ENCODE measurements at places on chromosomes 5 and 9.
A peak's percentile ranks its signal among the peaks of the same experiment; 100 is the strongest.

- no peak for DNase-seq
Measured at GRCh38 chr9:131994364-131995125, 85.1 kb downstream of the MED27 start.

- no peak for DNase-seq
Measured at GRCh38 chr5:95554331-95554646, 488 bp downstream of the SKIC3 start.

GRCh38 chr9:135152614-135153334, 65.3 kb downstream of the OLFM1 start:
- no peak for DNase-seq

GRCh38 chr5:181114844-181115778, 15.9 kb downstream of the OR2V1 start:
- DNase-seq: peak; percentile 18

- no peak for DNase-seq
Measured at GRCh38 chr9:14752271-14752670, 29.7 kb upstream of the CER1 start.

DNA sequence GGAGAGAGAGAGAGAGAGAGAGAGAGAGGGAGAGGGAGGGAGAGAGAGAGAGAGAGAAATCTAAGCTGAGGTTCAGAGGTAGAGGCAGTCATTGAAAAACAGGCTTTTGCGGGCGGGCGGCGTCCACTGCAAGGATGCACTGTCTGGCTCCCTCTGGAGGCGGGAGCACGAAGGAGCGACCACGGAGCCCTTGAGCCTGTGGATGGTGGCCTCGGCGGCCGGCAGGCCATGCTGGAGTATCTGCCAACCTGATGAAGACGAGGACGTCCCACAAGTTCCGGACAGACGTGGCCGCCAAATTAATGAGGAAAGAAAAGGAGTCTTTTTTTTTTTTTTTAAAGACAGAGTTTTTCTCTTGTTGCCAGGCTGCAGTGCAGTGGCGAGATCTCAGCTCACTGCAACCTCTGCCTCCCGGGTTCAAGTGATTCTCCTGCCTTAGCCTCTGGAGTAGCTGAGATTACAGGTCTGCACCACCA, 2.2 kb upstream of the CCDC125 start:
- no peak for DNase-seq

- DNase-seq: no peak
Measured at GRCh38 chr5:37412515-37412914, 33.4 kb downstream of the WDR70 start.

GRCh38 chr5:54573812-54574489, 56.4 kb downstream of the SNX18 start:
- no peak for DNase-seq

- no peak for DNase-seq
Measured at GRCh38 chr5:143051244-143052058, 281.3 kb downstream of the ARHGAP26 start.

DNA sequence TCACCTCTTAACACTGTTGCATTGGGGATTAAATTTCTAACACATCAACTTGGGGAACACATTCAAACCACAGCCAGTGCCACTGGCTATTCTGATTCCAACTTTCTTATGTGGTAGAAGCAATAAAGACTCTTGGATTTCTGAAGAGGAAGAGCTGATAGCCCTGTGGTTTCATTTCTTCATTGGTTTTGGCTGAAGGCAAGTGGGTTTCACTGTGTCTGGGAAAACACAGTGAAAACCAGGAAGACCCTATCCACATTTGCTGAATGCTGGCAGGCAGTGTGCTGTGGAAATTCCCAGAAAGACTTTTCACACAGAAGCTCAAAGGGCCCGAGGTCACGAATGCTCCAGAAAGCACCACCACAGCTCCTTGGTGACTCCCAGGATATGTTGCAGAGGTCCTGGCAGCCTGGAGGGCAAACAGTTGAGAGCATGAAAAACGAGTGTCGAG, 67.1 kb downstream of the DAPK1 start:
- no peak for DNase-seq

DNA sequence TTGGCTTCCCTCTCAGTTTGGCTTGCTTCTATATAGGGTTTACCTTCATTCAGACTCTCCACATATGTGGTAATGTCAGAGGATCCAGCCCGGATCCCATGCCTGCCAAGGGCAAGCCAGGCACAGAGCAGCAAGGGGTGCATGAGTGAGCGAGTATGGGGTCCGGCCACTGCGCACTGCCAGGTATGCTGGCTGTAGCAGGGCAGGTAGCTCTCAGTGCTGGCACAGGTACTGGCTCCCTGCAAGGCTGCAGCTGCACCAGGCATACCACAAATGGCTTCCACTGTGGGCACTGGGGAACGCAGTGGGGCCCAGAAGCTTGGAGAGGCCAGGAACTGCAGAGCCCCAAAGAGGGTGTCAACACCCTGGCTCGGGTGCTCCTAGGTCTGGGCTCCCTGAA, 86.2 kb downstream of the GIN1 start:
- DNase-seq: no peak

DNA sequence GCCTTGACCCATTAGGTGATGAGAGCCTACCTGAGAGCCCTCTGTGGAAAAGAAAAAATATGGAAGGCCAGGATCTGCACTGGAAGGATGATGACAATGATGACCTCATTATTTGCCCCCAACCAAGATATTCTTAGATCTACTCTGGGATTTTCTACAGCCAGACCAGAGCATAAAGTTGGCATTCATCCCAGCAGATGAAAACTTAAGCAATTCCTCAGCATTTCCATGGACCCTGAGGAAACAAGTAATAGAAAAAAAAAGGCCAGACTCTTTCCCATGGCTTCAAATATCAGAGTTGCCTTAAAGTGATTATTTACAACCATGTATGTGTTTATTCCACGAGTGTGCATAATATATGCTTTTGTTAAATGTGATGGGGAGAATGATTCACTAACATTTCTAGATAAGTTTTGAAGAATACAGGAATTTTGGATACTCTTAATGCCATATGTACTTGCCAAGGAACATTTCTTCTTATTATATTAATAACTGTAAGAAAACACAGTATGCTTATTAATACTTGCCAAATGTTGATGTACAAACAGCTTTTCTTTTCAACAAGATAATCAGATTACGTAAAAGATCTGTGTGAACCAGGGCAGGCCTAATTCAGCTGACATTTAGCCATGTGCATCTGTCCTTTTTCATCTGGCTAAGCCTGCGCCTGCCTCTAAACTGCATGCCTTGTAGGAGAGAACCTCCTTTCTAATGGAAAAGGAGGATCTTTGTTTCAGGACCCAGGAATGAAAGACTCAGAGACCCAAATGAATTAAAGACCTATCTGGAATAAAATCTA, 94.8 kb downstream of the ARRDC3 start:
- no peak for DNase-seq

DNA sequence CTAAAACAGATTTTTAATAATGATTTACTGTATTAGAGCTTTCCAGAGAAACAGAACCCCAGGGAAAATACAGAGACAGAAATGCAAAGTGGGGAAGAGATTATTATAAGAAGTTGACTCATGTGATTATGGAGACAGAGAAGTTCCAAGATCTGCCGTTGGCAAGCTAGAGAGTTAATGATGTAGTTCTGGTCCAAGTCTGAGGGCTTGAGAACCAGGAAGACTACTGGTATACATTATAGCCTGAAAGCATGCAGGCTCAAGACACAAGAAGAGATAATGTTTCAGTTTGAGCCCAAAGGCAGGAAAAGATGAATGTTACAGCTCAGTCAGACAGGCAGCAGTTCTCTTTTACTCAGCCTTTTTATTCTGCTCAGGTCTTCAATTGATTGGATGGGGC, 98.8 kb upstream of the NFIL3 start:
- DNase-seq: no peak

GRCh38 chr5:120778491-120779484, 314.7 kb downstream of the PRR16 start:
- no peak for DNase-seq

- no peak for DNase-seq
Measured at GRCh38 chr5:59234236-59234635, 651.4 kb downstream of the RAB3C start.

DNA sequence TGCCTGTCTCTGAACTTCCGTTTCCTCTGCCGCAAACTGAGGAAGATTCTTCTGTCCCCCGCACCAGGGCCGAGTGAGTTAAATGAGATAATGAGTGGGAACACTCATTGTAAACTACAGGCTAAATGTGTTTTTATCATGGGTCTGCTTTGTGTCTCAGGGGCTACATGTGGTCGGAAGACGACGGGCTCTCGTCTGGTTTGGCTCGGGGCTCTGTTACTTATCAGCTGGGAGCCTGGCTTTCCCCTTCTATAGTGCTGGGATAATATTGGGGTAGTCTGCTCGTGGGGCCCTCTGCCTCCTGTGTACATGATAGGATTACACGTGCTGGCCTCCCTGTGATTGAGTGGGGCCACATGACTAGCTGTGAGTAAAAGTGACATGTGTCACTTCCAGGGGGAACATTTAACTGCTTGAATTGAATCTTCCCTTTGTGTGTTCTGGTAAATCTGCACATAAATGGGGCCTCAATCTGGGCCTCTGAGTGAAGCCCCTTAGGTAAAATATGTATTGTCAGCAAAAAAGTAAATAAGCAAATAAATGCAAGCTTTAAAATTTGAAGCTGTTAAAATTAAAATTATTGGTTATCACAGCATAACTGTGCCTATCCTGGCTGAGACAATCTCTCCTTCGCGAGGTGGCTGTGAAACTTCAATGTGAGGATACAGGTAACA, 86.9 kb upstream of the SH3PXD2B start:
- DNase-seq: no peak

DNA sequence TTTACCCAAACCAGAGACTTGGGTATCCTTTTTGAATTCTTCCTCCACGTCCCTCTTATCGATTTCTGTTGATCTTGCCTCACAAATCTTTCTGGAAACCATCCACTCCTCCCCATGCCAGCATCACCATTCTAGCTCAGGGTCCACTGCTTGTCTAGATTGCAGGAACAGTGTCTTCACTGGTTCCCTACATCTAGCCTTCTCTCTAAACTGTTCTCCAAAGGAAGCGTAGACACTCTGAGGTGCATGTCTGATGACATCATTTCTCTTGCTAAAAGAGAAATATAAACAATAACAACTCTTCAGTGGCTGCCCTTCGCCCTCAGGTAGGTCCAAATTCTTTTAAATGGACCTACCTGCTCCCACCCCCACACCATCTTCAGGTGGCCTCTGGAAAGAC, 200.1 kb downstream of the DCP2 start:
- no peak for DNase-seq

DNA sequence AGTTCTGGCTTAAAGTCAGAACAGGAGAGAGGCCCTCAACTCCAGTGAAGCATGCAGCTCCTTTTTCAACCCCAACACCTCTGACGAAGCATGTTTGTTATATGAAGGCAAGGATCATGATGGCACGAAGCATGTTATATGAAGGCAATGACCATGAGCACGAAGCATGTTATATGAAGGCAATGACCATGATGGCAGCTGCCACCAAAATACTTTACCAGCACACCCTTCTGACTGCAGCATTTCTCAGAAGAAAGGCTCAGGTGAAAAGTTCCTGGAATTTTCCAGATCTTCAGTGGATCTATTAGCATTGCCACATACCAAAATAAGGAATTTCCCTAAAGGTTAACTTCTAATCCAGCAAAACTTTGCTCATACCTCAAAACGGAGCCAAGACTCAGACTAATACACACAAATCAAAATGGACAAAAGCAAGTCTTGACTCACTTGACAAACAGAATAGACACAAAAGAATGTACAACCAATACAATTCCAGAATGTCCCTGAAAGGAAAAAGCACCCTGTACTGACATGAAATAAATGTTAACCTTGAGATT, 217.4 kb downstream of the FANCC start:
- DNase-seq: no peak

DNA sequence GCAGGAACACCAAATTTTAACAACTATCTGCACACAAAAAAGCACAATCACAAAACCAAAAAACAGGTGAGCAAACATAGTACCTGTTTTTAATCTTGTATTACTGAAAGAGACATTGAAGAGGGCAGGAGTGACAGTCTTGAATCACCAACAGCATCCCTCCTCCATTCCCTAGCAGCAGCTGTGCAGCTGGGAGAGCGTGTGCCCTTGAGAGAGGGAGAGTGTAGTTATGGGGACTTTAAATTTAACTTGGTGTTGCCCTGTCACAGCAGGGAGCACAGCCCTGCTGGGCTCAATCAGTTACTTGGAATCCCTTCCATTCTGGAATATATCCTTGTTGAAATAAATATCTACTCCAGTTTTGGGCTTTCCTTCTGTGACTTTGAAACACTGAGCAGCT, 1938.7 kb upstream of the NUDT12 start:
- DNase-seq: no peak

DNA sequence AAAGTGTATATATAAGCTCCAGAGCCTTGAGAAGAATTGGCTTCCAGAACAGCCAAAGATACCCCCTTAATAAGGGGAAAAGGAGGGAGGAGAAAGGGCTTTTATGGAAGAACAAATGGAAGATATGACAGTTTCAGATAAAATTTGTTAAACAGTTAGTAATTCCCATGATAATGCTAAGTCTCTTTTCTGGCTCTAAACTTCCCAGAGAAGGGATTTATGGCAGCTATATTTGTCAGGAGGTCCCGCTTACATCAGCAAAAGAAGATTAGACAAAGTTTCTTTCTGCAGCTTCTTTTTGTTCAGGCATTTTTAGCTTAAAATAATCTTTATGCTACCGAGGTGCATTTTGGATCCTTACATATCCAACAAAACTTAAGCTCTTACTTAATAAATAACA, 14.3 kb upstream of the SLC36A3 start:
- no peak for DNase-seq

DNA sequence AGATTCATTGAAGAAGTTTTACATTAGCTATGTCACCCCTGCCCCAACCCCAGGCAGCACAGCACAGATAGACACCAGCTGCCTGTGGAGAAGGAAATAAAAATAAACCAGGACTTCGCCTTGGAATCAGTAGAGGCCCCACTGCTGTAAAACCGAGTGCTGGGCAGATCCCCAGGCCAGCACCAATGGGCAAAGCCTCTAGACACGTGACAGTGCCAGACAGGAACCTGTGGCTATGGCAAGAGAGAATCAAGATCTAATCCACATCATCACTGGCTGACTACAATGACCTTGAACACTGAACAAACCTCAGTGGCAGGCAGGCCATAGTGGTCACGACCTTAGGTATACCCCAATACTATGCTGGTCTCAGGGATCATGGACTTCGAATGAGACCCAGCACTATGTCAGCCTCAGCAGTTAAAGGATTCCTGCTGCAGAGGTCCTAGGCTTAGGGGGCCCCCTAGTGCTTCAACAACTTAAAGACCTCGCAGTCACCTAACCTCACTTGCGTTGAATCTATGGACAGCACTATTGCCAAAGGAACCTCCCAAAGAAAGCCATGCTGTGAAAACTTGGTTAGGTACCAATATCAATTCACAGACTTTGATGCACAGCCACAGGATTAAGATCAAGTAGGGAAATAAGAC, 2118.6 kb upstream of the C9orf72 start:
- no peak for DNase-seq

DNA sequence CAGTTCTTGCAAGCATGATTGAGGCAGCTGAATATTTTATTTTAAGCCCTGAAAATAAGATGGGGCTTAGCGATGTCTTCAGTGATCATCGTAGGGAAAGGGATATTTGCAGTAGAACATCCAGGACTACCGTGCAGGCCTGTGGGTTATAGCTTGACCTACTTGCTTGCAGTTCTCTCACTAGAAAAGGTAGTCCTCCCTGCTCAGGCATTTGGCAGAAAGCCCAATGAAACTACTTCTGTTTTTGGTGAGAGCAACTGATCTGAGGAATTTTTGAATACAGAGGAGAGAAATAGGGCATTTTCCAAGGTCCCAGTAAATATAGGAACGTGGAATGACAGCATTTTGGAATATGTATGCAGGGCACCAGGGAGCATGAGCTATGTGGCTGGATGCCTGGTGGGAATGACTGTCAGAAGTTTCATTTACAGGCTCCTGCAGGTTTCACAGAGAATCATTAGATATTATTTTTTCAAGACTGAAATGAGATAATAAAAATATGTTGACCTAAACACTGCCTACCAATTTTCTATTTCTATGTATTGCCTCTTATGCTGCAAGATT, 417.9 kb upstream of the ACTBL2 start:
- no peak for DNase-seq

All from epithelial cell of prostate (primary cell).